ENCODE measurements at places on chromosomes 3 and 15. TPM values are rescaled to one million over a fixed set of nuclear protein-coding genes. Genes with fewer than 3 reads are reported as not detected.

RPL22L1 gene
- 138 TPM for polyA plus RNA-seq

PAK6 gene
- 0.07 TPM for polyA plus RNA-seq

LRRIQ4 gene
- not detected for polyA plus RNA-seq

VILL gene
- polyA plus RNA-seq = 8.6 TPM

C2CD4A gene
- not detected for polyA plus RNA-seq

ZMYND10 gene
- 0.83 TPM for polyA plus RNA-seq

CACNA2D3 gene
- polyA plus RNA-seq = 0.36 TPM

CCR9 gene
- not detected for polyA plus RNA-seq

GRCh38 chr3:193673845-193674244, 80.8 kb downstream of the OPA1 start:
- H3K4me3 ChIP-seq = no peak overlapping the region
- no peak for DNase-seq
- no peak overlapping the region for H3K27ac ChIP-seq

GRCh38 chr3:86737517-86737916, 253.4 kb downstream of the VGLL3 start:
- no peaks in the 10 kb centered on the region for H3K27me3 ChIP-seq
- no peak for DNase-seq
- H3K36me3 ChIP-seq = no peaks in the 10 kb centered on the region
- H3K4me1 ChIP-seq = no peaks in the 10 kb centered on the region

DNA sequence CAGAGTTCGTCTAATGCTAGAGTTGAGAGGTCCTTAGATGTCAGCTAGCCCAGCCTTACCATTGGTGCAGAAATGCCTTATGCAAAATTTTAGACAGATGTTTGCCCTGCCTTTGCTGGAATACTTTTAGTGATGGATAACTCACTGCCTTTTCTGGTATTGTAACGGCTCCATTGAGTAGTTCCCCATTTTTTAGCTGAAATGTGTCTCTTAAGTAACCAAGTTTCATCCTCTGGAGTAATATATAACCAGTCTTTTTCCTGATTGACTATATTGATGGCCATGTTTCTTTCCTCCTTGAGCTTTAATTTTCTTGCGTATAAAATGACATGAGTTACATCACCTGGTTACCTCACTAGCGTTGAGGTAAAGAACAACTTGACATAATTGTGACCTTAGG, 45.0 kb downstream of the SNRK start:
- no peaks in the 10 kb centered on the region for H3K27me3 ChIP-seq
- DNase-seq = no peak
- H3K4me1 ChIP-seq = no peaks in the 10 kb centered on the region

- DNase-seq = no peak
- no peak overlapping the region for H3K4me3 ChIP-seq
- no peaks in the 10 kb centered on the region for H3K27me3 ChIP-seq
Measured at GRCh38 chr3:149152420-149152819, 23.0 kb downstream of the HPS3 start.

- no peaks in the 10 kb centered on the region for H3K36me3 ChIP-seq
- H3K27ac ChIP-seq = no peak overlapping the region
- no peak for DNase-seq
Measured at GRCh38 chr3:5429517-5429890, 242.0 kb downstream of the EDEM1 start.

- no peak overlapping the region for H3K4me3 ChIP-seq
- no peak overlapping the region for H3K27ac ChIP-seq
- no peaks in the 10 kb centered on the region for H3K36me3 ChIP-seq
- no peaks in the 10 kb centered on the region for H3K27me3 ChIP-seq
- no peaks in the 10 kb centered on the region for H3K4me1 ChIP-seq
Measured at GRCh38 chr3:13857702-13858380, 22.0 kb downstream of the WNT7A start.

- no peaks in the 10 kb centered on the region for H3K36me3 ChIP-seq
- H3K27ac ChIP-seq = no peak overlapping the region
- no peaks in the 10 kb centered on the region for H3K27me3 ChIP-seq
- no peaks in the 10 kb centered on the region for H3K4me1 ChIP-seq
Measured at GRCh38 chr3:24033818-24034217, 88.7 kb downstream of the NR1D2 start.

- H3K27me3 ChIP-seq = no peaks in the 10 kb centered on the region
- no peak for DNase-seq
- peaks cover 88% of the 10 kb centered on the region for H3K36me3 ChIP-seq
- H3K27ac ChIP-seq = no peak overlapping the region
- no peaks in the 10 kb centered on the region for H3K4me1 ChIP-seq
Measured at GRCh38 chr3:52205727-52206372, 7.9 kb downstream of the ALAS1 start.

DNA sequence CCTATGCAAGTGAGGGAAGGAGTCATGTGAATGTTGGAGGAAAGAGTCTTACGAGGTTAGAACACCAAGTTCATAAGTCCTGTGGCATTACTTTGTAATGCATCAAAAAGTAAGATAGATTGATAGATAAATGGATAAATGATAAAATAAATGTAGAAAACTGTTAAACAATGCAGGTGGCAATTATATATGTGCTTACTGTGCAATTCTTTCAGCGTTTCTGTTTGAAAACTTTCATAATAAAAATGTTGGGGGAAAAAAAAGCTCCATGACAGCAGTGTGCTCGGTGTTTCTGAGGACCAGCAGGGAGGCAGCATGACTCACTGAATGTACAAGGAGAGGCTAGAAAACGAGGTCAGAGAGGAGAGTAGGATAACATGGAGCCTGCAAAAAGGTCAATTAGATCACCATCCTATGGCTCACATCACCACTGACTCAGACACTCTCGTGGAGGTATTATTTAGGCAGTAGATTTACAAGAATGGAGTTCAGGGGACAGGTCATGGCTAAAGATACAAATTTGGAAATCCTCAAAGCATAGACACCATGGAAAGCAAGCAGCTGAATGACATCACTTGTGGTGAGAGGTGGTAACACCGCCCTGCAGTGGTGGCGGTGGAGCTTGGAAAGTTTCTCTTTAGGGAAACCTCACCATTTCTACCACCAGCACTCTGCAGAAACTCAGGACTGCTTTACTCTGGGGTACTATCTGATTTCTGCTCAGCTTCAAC, 219.8 kb downstream of the CTNNB1 start:
- no peak overlapping the region for H3K4me3 ChIP-seq
- no peaks in the 10 kb centered on the region for H3K4me1 ChIP-seq
- no peak for DNase-seq
- no peaks in the 10 kb centered on the region for H3K27me3 ChIP-seq

DNA sequence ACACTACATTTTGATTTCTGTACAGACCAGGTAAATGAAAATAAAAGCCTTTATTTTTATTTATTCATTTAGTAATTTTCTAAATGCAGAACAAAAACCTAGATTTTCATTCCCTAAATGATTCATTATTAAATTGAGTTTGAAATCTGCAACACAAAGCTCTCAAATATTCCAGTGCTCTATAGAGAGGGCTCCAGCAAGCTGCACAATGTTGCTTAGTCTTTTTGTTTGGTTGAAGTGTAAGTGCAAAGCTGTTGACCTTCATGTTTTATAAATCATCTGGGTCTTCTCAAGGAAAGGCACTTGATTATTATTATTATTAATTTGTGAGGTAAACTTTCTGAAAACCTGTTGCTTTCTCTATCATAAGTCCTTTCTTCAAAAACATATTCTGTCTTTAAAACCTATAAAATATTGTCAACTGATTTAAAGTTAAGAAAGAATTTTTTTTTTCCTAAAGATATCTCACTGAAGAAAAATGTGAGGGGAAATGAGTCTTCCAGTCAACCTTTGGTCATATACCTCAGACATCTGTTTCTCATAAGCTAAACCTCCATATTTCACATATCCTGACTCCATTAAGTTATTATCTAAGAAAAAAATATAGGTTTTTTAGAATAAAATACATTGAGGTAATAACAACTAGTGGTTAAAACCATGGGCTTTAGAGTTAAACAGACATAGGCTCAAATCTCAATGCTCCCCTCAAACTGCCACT, 100.7 kb downstream of the ZIC4 start:
- H3K36me3 ChIP-seq = no peaks in the 10 kb centered on the region
- no peak for DNase-seq
- H3K4me1 ChIP-seq = no peaks in the 10 kb centered on the region

- H3K4me1 ChIP-seq = peaks cover 13% of the 10 kb centered on the region
- no peak for DNase-seq
- peak overlapping the region; percentile 3 for H3K27ac ChIP-seq
- no peaks in the 10 kb centered on the region for H3K27me3 ChIP-seq
Measured at GRCh38 chr15:63015618-63016017, 26.9 kb upstream of the TPM1 start.

- H3K4me3 ChIP-seq = no peak overlapping the region
- H3K4me1 ChIP-seq = peaks cover 12% of the 10 kb centered on the region
- H3K27ac ChIP-seq = no peak overlapping the region
- H3K36me3 ChIP-seq = no peaks in the 10 kb centered on the region
Measured at GRCh38 chr3:98952404-98952803, 50.9 kb upstream of the DCBLD2 start.

DNA sequence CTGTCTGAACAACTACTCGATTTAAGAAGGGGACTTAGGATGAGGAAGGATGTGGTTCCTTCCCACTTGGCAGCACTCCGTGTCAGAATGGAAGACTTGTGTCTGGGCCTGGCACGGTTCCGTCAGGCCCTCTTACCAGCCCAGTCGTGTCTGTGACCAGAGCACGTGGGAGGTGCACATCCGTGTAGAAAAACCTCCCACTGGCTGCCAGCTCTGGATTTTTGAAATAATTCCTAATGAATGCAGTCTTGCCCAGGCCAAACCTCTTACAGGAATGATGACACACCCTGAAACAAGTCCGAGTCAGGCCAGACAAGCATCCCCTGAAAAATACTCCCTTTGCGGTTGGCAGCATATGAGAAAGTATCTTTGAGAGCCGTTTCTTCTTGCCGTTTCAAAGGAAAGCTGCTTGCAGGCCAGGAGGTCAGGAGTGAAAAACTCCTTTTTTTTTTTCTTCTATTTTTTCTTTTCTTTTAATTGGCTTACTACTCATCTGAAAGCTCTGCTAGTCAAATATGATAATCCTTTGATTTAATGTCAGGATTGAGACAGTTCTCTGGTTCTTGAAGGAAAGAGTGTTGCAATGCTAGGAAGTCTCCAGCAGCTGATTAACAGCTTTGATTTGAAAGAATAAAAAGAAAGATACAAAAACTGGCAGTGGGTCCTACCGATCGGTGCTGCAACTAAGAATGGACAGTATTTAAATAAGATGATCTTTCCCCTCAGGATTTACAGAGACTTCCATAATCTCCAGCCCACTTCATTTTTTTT, 19.8 kb downstream of the IL1RAP start:
- no peaks in the 10 kb centered on the region for H3K36me3 ChIP-seq
- H3K27me3 ChIP-seq = no peaks in the 10 kb centered on the region
- no peak overlapping the region for H3K4me3 ChIP-seq
- peaks cover 53% of the 10 kb centered on the region for H3K4me1 ChIP-seq

DNA sequence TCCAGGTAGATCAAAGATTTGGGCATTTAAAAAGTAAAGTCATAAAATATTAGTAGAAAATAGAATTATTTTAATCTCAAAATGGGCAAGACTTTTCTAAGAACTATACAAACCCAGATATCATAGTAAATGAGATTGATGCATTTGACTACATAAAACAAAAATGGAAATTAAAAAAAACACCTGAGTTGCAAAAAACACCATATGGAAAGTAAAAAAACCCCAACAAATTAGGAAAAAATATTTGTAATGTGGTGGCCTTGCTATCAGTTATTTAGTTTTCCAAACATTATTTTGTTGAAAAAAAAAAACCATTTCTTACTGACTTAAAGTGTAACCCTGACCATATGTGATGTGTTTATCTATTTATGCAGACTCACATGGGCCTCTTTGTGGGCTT, 97.2 kb downstream of the PDCD6IP start:
- H3K27ac ChIP-seq = no peak overlapping the region
- no peaks in the 10 kb centered on the region for H3K27me3 ChIP-seq
- H3K36me3 ChIP-seq = no peaks in the 10 kb centered on the region
- no peak for DNase-seq
- no peaks in the 10 kb centered on the region for H3K4me1 ChIP-seq

GRCh38 chr15:91022832-91023129, 387 bp upstream of the VPS33B start:
- no peaks in the 10 kb centered on the region for H3K27me3 ChIP-seq
- H3K4me3 ChIP-seq = peak overlapping the region; percentile 97
- DNase-seq = no peak
- peaks cover 4% of the 10 kb centered on the region for H3K36me3 ChIP-seq
- peak overlapping the region; percentile 83 for H3K27ac ChIP-seq

GRCh38 chr3:194826594-194826993, 140.9 kb downstream of the FAM43A start:
- no peaks in the 10 kb centered on the region for H3K4me1 ChIP-seq
- H3K36me3 ChIP-seq = no peaks in the 10 kb centered on the region
- H3K27me3 ChIP-seq = no peaks in the 10 kb centered on the region
- DNase-seq = no peak

DNA sequence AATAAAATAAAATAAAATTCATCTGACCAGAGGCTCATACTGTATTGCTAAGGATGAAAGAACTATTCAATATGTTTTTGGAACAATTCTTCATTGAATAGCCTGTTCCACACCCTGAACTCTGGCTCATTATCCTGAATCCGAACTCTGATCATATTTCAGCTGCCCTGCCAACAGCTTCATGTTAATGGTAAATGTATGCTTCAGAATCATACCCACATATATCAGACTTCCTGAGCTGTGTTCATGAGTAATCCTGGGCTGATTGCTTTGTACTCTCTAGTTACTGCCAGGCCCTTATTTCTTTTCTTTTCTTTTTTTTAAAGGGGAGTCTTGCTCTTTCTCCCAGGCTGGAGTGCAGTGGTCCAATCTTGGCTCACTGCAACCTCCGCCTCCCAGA, 11.8 kb downstream of the INO80 start:
- no peaks in the 10 kb centered on the region for H3K36me3 ChIP-seq
- no peak overlapping the region for H3K4me3 ChIP-seq
- no peak for DNase-seq
- no peaks in the 10 kb centered on the region for H3K27me3 ChIP-seq

DNA sequence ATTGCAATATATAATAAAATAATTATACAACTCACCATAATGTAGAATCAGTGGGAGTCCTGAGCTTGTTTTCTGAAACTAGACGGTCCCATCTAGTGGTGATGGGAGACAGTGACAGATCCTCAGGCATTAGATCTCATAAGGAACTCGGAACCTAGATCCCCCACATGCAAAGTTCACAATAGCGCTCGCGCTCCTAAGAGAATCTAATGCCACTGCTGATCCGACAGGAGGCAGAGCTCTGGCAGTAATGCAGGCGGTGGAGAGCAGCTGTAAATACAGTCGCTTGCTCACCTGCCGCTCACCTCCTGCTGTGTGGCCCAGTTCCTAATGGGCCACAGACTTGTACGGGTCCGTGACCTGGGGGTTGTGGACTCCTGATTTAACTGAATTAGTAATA, 87.8 kb downstream of the P3H2 start:
- H3K4me1 ChIP-seq = no peaks in the 10 kb centered on the region
- H3K27ac ChIP-seq = no peak overlapping the region
- H3K27me3 ChIP-seq = no peaks in the 10 kb centered on the region
- DNase-seq = no peak
- H3K36me3 ChIP-seq = no peaks in the 10 kb centered on the region
- H3K4me3 ChIP-seq = no peak overlapping the region

GRCh38 chr3:117052395-117052794, 342.8 kb downstream of the TUSC7 start:
- H3K36me3 ChIP-seq = no peaks in the 10 kb centered on the region
- no peak for DNase-seq
- H3K4me1 ChIP-seq = no peaks in the 10 kb centered on the region
- H3K27ac ChIP-seq = no peak overlapping the region

Measured in SK-N-SH (cell line).